Activated CD4-positive, alpha-beta memory T cell treated with anti-CD3 and anti-CD28 coated beads for 36 hours (primary cell): ENCODE measurements at places on chromosomes 7 and 10. TPM values are rescaled to one million over a fixed set of nuclear protein-coding genes. Genes with fewer than 3 reads are reported as not detected.

The CDC14C gene
- not detected for total RNA-seq

- peaks cover 68% of the 10 kb centered on the region for H3K4me1 ChIP-seq
- DNase-seq: no peak
- H3K36me3 ChIP-seq: peaks cover 56% of the 10 kb centered on the region
- peak overlapping the region; percentile 87 for H3K27ac ChIP-seq
- H3K27me3 ChIP-seq: no peaks in the 10 kb centered on the region
Measured at GRCh38 chr10:3096149-3096548, 28.8 kb downstream of the PFKP start.

The MMP21 gene
- total RNA-seq: not detected

DNA sequence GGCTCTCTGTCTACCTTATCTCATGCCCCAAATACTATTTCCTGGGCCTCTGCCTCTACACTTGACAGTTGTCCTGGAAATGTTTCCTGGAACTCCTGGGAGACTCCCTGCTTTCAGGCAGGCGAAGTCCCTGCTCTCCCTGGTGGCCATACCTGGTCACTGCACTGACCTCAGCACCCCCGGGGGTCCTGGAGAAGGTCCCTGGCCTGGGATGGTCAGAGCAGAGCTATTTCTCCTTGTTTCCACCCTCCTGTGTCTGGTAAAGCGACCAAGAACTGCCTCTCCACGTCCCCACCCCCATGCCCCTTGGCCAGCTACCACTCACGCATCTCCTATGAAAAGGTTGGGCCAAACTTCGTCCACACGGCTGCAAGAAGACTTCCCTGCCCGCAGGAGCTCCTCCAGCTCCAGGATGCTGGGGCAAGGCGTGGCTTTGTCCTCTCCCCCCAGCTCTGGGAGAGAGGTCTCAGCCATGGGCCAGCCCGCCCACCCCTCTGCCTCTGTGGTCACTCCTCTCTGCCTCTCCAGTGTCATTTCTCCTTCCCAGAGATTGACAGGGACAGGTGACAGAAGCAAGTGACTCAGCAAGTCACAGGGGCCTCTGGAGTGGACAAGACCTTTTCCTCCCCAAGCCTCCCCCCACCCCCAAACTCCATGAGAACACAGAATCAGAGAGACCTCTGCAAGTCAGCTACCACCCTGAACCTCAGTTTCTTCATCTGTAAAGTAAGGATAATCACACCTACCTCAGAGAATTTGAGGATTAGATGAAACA, 2.6 kb upstream of the SAMD8 start:
- no peaks in the 10 kb centered on the region for H3K36me3 ChIP-seq
- no peak for DNase-seq
- peaks cover 35% of the 10 kb centered on the region for H3K4me1 ChIP-seq
- no peak overlapping the region for H3K4me3 ChIP-seq
- H3K27me3 ChIP-seq: no peaks in the 10 kb centered on the region

DNA sequence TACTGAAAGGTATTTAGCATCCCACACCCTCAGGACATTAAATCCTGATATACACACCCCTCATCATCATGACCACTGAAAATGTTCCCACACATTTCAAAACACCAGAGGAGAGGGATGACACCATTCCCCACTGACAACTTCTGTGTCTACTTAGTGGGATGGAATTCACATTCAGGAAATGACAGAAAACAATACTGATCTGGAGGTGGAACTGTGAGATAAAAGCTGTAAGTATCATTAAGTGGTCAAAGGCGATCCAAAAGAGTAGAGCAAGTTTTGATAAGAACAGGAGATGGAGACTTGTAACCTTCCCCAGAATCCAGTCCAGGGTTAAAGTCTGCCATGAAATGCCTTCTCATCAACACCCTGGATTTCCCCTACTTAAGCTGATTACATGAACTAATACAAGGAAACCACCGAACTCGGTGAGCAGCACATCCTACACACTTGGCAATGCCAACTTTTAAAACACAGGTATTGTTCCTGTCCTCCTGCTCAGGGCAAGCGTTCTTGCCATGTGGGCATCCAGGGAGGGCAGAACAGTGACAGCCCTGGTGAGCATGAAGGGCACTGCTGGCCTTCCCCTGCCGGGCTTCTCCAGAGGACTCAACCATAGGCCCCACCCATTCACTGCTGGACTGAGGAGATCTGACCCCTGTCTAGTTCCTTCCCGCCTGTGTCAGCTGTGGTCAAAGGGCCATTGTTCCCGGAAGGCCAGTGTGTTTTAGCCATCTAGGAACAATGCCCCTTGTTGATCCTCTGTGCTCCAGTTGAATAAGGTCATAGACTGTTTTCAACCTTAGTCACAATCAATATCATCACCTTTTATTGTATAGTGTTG, 85.0 kb downstream of the SGMS1 start:
- peak; percentile 50 for DNase-seq
- H3K4me3 ChIP-seq: peak overlapping the region; percentile 25
- H3K4me1 ChIP-seq: peaks cover 76% of the 10 kb centered on the region
- H3K27me3 ChIP-seq: no peaks in the 10 kb centered on the region

GRCh38 chr7:157411580-157411979, 74.8 kb downstream of the DNAJB6 start:
- peak overlapping the region; percentile 85 for H3K27ac ChIP-seq
- H3K36me3 ChIP-seq: peaks cover 27% of the 10 kb centered on the region
- peaks cover 22% of the 10 kb centered on the region for H3K4me1 ChIP-seq
- H3K4me3 ChIP-seq: peak overlapping the region; percentile 44
- DNase-seq: peak; percentile 78
- H3K27me3 ChIP-seq: no peaks in the 10 kb centered on the region

The SLC13A1 gene
- total RNA-seq: not detected

- peaks cover 8% of the 10 kb centered on the region for H3K27me3 ChIP-seq
- H3K4me1 ChIP-seq: no peaks in the 10 kb centered on the region
- no peak for DNase-seq
- no peaks in the 10 kb centered on the region for H3K36me3 ChIP-seq
Measured at GRCh38 chr10:87585565-87586514, 73.8 kb upstream of the PAPSS2 start.
